ENCODE measurements at places on chromosomes 3 and 15.

DNA sequence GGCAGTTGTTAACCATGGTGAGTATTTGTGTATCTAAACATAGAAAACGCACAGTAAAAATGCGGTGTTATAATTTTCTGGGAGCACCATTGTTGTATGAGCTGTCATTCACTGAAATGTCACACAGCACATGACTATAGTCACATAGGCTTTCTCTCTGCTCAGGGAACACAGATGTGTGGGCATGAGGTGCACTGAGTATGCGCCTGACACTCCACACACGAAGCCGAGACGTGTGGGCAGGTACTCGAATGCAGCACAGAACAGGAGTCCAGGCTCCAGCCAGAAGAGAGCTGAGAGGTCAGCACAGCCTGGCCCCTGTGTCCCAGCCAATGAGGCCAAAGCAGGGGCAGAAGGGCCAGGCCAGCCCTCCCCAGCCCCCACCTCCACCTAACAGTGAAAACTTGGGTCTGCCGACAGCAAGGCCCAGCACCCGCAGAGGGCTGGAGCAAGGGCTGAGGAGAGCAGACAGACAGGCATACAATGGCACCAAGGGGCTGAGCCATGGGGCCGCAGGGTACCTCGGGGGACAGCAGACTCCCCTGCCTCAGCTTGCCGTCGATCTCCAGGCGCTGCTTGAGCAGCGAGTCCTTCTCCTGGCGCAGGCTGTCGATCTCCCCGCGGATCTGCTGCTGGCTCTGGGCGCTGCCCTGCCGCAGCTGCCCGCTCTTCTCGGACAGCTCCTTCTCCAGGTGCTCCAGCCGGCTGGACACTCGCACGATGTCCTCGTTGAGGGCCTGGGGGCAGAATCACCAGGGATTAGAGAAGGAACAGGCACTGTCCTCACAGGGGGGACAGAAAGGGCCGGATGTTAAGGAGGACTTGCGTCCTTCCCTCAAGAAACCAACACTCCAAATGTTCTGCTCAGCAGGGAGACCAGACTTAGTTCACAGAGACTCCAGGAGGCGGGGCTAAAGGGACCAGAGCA, 24.0 kb downstream of the KIF7 start:
- DNase-seq: no peak

DNA sequence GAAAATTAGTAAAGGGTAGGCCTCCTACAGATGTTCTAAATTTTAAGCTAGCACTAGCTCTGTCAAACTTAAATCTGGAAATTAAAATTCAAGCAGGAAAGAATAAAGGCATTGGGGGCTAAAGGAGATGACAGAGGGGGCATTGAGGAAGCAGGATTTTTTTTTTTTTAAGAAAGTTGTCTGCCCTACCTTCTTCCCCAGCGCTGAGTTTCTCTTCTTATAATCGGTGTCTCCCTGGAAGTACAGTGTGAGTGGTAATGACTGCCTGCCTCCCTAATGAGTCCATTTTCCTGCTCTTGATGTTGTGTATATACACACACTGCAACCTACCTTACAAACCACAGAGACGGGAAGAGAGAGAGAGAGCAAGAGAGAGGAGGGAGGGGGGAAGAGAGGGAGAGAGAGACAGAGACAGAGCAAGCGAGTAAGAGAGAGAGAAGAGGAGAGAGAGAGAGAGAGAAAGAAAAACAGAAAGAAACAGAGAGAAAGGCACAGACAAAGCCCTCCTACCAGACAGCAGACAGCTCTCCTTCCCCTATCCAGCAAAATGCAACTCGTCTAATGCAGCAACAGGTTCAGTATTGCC, 47.0 kb downstream of the ZBTB20 start:
- peak; percentile 10 for DNase-seq

DNA sequence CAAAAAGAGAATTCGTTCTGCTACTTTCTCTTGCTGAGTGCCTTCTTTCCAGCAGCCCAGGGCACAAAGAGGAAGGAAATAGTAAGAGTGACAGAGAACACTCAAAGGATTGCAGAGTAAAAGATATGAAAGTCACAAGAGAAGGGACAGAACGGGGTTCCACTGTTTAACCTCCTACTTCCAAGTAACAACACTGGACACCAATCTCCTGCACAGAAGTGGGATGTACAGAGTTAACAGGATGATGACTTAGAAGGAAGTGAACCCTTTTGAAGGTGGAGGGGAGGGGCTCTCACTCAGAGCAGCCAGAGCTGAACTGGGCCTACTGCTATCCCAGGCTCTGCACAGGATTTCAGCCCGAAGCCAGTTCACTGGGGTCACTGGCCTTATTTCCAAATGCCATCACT, 130.1 kb upstream of the PRICKLE2 start:
- no peak for DNase-seq

DNA sequence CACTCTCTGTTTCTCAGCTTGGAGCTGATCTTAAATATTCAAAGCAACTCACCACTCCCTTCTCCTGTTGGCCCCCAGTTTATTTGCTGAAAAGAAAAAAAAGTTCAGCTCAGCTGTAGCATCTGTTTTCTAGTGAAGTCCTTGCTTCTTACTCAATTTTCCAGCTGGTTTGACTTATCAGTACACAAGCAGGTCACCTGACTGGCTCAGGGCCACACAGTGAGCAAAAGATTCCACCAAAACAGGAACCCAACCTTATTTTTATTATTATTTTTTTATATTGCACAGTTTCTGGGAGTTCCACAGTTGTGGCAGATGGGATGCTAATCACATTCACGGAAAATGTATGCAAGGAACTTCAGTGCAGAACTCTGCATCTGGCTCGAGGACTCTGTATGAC, 390.7 kb upstream of the RGMA start:
- no peak for DNase-seq

DNA sequence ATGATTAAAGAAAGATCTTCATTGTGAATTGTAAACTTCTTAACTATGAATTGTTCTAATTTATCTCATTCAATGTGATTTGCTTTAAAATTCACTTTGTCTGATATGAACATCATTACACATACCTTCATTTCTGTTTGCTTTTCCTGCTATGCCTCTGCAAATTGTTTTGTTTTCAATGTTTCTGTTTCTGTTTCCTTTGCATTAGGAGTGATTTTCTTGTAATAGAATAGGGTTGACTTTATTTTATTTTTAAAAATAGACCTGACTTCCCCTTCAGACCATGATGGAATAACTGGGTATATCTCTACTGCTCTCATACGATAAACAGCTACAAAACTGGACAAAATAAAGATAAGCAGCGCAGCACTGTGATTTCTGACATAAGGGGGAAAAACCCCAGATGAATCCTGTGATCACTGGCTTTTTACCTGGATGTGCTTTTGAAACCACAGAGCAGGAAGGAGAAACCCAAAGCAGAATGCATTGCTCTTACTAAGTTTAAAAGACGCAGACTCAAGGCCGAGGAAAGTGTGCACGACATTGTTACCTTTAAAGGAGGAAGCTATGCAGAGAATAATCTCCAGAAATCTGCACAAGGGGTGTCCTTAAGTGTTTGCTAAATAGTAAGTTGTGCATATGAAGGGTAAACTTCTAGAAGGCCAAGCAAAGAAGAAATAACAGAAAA, 420.2 kb downstream of the TBC1D5 start:
- no peak for DNase-seq

- peak; percentile 48 for DNase-seq
These were observed 721 bp upstream of the ZIC1 start for GRCh38 chr3:147408188-147409100.

GRCh38 chr3:189233225-189233858, 61.6 kb downstream of the TPRG1 start:
- peak; percentile 63 for DNase-seq

DNA sequence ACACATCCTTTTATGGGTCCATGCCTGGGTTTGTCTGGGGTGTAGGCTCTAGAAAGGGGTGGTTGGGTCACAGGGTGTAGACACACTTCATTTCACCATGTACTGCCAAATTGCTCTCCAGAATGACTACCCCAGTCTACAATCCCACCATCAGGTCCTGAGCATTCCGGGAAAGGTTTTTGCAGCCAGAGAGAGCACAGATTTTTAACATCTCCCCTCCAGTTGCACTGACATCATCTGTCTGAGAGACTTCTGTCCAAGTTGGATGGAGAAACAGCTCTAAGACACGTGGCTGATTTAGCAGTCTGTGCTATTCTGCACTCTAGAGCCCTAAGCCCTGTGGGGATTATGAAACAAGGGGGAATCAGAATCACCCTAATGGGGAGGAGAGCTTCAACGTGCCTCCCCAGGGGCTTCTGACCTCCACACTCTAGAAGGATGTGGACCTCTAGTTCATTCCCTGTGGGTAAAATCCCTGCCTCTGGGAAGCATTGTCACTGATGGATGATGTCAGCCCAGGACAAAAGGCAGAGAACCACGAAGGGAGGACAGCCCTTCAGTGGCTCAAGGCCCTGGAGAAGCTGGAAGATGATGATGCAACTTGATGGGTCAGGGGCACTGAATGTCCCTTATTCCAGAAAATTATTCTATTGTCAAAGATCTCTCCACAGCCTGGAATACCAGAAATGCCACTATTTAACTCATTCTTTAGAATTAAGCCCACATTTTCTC, 71.5 kb downstream of the CD200R1L start:
- no peak for DNase-seq

- DNase-seq: no peak
These were observed 43.6 kb upstream of the RPL32 start for GRCh38 chr3:12884790-12885582.

DNA sequence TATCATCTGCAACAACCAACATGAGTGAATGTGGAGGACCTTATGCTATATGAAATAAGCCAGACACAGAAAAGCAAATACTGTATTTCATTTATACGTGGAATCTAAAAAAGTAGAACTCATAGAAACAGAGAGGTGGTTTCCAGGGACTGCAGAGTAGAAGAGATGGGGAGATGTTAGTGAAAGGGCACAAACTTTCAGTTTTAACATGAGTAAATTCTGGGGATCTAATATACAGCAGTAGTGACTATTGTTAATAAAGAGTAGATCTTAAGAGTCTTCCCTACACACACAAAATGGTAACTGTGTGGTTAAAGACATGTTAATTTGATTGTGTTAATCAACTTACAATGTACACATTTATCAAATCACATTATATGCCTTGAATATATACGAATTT, 20.9 kb upstream of the MELTF start:
- no peak for DNase-seq

DNA sequence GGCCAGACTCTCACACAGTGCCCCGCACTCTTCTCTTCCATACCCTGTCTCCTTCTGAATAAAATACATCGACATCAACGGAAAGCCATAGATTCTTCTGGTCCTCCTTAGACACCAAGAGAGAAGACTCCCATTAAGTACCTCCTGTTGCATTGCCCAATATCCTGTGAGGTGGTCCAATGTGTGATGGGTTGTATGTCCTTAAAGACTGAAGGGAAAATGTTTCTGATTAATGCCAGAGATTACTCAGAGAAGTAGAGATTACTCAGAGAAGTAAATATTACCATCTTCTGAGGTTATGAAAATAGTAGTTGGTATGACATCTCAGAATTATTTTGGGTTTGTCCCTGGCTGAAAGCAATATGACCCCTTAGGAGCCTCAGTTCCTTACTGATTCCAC, 60.8 kb upstream of the GALNT15 start:
- no peak for DNase-seq

- DNase-seq: no peak
These were observed 95.2 kb downstream of the KBTBD8 start for GRCh38 chr3:67093305-67093704.
